ENCODE measurements at places on chromosomes 2 and 18.

DNA sequence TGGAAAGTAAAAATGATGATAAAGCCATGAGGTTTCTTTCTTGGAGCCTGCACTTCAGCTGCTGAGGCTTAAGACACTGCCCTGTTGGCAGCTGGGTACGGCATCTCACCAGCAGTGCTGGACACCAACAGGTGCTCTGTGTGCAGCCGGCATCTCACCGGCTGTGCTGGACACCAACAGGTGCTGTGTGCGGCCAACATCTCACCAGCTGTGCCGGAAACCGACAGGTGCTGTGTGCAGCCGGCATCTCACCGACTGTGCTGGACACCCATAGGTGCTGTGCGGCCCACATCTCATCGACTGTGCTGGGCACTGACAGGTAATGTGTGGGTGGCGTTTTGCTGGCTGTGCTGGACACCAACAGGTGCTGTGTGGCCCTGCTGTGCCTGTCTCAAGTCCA, 190.8 kb downstream of the TMEM18 start:
- DNase-seq, result no peak

- DNase-seq, result no peak
These were observed 53.2 kb downstream of the EEF1B2 start for GRCh38 chr2:206212673-206213513.

DNA sequence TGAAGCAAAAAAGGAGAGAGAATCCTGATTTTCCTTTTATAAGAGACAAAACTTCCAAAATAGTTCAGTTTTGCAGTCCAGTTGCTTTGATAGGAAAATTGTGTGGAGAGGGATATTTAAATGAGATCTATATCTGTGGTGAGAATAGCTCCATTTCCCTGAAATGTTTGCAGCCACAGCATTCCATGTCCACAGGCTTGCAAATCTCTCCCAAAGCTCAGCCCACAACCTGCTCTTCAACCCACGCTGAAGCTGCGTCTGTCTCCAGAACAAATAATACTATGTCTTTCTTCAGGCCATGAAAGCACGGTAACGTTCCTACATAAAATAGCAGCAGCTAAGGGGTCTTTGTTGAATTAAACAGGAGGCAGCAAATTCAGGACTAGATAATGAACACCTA, 31.8 kb downstream of the TMEM17 start:
- no peak for DNase-seq

- no peak for DNase-seq
These were observed 19.9 kb downstream of the WDSUB1 start for GRCh38 chr2:159266554-159266953.

GRCh38 chr18:56999823-57000222, 147.1 kb upstream of the BOD1L2 start:
- DNase-seq, result no peak

GRCh38 chr2:58918141-58918540, 677.0 kb upstream of the FANCL start:
- no peak for DNase-seq

DNA sequence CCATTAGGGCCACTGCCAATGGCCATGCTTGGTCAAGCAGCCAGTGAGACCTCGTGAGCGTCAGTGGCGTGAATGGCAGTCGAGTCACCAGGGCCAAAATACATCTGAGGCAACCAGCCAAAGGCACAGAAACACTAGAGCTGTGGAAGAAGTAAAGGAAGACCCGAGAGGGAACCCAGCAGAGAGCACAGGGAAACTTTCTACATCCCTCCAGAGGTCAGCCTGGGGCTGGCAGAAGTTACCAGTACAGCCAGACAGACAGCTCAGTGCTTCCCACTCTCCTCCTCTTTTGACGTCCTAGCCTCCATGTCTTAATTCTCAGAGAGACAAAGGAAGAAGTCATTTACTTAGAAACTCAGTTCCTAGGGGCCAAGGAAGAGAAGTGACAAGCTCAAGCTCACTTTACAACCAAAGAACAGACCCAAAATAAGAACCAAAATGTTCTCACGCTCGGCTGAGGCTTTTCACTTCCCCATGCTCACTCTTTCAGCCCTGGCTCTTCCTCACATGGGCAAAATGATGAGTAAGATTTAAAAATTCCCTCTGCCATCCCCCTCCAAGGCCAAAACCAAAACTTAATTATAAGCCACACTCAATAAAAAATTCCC, 8.7 kb downstream of the CYRIA start:
- no peak for DNase-seq

DNA sequence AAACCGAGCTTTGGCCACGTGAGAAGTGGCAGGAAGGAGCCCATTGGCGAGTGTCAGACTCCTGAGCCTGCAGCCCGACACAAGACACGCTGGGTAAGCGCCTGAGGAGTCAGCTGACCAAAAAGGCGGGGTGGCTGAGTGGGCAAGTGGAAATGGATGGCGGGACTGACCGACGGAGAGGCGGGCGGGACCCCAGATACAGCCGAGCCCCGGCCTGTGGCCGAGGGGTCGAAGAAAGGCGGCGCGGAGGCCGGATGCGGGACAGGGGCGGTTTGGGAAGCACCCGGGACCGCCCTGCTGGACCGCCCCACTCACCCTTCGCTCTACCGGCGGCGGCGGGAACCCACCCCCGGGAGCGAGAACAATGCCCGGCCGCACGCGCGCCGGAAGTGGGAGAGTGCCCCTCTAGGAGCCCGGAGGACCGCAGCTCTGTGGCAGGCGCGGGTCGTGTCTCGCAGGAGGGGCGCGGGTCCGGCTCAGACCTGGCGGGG, 22.8 kb downstream of the ZSCAN30 start:
- peak; percentile 44 for DNase-seq

- DNase-seq, result no peak
These were observed 2.1 kb downstream of the IL1B start for GRCh38 chr2:112834396-112835037.

DNA sequence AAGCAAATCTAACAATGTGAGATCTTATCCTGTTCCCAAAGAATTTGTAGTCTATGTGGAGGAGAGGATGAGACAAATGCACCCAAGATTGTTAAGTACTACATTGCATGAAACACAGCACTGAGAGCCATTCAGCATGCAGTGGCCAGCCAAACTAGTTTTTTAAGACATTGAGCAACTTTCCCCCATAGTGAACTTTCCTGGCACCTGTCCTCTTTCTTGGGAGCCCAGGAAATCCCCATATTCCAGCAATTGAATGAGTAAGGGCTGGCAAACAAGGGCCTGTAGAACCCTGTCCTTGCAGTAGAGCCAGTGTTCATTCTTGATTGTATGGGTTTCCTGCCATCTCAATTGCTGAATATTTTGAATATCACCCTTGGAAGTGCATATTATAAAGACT, 58.8 kb upstream of the FIGN start:
- no peak for DNase-seq

DNA sequence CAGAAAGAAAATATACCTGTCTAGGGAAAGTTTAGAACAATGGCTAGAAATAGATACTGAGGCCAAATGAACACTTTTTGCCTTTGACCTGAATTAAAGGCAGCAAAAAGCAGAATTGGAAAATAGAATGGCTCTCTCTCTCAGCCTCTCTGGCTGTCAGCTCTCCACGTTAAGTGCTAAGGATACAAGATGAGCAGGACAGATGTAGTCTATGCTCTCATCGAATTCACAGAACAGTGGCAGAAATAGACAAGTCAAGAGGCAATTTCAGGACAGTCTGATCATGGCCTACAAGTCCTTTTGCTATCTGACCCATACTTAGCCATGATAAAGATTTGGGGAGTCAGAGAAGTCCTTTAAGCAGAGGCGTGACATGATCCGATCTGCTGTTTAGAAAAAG, 120.2 kb upstream of the CREB1 start:
- no peak for DNase-seq

DNA sequence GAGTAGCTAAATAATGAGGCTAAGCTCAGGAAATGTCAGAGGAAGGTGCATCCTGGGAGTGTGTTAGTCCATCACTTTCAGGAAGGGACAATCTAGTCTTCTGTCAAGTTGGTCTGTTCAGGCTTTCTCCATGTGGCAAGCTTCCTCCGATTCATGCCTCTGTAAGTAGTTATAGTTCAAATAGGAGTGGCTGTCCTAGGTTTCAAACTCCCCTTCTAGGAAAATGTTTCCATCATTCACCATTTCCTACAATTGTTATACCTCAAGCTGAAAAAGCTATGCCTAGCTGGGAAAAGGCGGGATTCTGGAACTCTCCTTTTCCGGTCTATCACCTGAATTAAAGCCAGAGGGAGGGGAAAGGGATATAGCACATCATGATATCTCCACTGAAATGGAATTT, 287.7 kb upstream of the ZSWIM2 start:
- DNase-seq, result no peak

GRCh38 chr18:36215577-36215976, 28.3 kb downstream of the MOCOS start:
- no peak for DNase-seq

GRCh38 chr2:217887841-217888701, 114.7 kb downstream of the TNS1 start:
- no peak for DNase-seq

GRCh38 chr2:209097168-209097567, 326.7 kb upstream of the MAP2 start:
- DNase-seq, result no peak

GRCh38 chr2:172429301-172429968, 2.0 kb downstream of the ITGA6 start:
- DNase-seq, result no peak

- DNase-seq, result no peak
These were observed 67.2 kb downstream of the SMAD4 start for GRCh38 chr18:51097021-51097822.

- DNase-seq, result no peak
These were observed 56.0 kb downstream of the NBEAL1 start for GRCh38 chr2:203070701-203071100.

- DNase-seq, result no peak
These were observed 117.4 kb downstream of the LRRTM1 start for GRCh38 chr2:80187156-80187555.

- no peak for DNase-seq
These were observed 23.2 kb upstream of the SLC35F6 start for GRCh38 chr2:26740890-26741302.

GRCh38 chr2:212941361-212941760, 210.1 kb downstream of the IKZF2 start:
- no peak for DNase-seq

DNA sequence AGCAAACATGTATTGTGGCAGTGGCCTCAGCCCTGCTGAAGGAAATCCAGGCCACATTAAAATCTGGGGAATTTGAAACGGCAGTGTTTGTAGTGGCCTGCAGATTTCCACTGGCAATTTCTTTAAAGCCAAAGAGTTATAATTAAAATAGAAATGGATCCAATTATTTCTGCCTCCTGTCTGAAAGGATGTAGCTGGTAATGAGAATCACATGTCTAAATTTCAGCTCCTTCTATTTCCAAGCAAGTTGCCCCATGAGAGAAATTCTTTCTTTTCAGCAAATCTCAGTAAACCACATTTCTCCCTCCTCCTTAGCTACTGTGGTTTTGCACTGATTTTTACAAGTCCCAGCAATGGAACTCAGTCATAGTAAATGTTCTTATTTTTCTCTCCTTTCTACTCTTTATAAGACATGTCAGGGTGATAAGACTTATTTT, 55.4 kb upstream of the ZNF396 start:
- DNase-seq, result no peak

DNA sequence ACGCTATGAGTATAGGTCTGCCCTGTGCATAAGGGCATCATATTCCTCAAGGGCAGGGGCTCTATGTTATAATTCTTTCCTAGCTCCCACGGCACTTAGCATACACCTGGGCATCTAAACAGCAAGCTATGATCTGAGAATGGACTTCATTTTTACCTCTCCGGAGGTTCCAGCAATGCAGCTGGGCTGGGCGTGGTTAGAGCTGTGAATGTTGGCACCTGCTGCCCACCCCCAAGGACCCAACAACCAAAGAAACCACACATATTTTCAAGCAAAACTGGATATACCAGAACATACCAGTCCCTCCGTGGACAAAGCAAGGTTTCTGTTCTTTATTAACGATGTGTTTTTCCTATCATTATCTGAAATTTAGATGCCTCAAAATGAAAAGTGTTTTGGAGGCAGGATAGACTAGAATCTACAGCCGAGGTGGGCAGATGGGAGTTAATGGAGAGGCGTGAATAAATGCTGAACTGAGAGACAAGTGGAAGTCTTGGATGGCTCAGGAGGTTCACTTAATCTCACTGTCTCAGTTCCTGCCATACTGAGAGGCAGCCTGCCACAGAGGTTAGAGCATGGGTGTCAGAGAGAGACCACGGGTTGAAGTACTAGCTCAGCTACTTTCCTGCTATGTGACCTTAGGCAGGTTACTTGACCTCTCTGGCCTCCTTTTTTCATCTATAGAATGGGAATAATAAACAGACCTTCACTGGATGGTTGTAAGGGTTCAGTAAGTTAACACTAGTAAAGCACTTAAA, 186.6 kb upstream of the SMAD2 start:
- no peak for DNase-seq

DNA sequence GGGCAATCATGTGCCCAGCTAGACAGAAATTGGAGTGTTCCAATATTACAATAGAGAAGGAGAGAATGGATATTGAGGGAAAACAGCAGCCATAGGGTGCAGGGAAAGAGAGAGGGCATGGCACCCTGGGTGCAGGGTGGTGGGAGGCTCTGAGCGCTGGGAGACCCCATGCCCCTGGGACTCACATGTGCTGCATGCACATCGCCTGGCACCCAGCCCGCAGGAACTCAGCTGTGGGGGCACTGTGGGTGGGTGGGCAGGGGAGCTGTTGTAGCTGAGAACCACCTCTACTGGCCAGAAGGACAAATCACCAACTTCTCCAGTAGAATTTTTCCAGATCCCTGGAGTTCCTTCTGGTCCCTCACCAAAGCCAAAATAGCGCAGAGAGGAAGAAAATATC, 7.2 kb upstream of the NEURL3 start:
- no peak for DNase-seq

DNA sequence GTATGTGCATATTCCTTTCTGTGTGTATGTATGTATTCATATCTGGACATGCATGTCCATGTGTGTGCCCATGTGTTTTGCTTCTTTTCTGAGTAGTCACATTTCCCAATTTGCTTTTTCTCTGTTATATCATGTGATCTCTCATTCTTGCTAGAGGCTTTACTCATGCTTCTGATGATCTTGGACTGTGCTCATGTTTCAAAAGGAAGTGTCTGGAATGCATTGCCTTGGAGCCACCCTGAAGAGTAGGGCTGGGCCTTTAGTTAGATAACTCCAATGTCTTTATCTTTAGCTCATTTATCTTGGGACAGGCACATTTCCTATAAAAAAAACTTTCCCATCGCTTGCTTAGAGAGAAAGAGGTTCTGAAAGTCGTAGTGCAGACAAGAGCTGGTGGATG, 859.2 kb downstream of the CNTNAP5 start:
- DNase-seq, result no peak

GRCh38 chr2:67660871-67661270, 263.7 kb downstream of the ETAA1 start:
- no peak for DNase-seq

DNA sequence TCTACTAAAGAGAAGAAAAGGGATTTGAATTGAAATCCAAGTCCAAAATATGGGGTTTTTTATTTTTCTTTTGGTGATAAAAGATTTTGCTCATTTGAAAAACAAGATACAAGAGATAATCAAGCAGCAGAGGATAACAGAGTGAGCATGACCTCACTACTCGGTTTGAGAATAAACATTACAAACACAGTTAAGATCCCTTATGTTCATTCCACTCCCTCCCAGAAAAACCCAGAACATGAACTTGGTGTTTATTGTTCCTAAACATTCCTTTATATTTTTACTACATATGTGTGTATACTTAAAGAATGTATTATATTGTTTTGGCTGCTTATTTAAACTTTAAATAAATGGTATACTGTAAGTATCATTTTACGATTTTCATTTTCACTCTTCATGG, 146.6 kb upstream of the CHAC2 start:
- no peak for DNase-seq

All from T-helper 17 cell (primary cell).